Glutamatergic neuron (in vitro differentiated cells): ENCODE measurements at places on chromosomes 1 and 21. TPM values are rescaled to one million over a fixed set of nuclear protein-coding genes. Genes with fewer than 3 reads are reported as not detected.
A peak's percentile ranks its signal among the peaks of the same experiment; 100 is the strongest.

DNA sequence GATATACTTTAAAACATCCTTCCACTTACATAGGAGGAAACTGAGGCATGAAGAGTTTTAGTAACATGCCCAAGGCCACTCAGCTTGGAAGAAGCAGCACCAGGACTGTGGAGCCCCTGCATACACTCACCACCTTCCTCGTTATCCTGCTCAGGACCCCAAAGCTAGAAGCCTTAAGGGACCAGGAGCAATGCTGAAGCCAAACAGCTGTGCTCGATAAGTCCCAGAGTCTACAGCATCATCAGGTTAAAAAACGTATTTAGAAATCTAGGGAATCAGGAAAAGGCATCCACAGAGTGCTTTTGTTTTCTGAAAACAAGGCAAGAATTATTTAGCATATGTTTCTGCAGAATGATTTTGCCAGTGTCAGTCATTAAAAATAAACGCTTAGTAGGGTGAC, 301.7 kb upstream of the ESRRG start:
- DNase-seq, result no peak

GRCh38 chr1:2031546-2032540, 12.7 kb downstream of the GABRD start:
- no peak for DNase-seq

DNA sequence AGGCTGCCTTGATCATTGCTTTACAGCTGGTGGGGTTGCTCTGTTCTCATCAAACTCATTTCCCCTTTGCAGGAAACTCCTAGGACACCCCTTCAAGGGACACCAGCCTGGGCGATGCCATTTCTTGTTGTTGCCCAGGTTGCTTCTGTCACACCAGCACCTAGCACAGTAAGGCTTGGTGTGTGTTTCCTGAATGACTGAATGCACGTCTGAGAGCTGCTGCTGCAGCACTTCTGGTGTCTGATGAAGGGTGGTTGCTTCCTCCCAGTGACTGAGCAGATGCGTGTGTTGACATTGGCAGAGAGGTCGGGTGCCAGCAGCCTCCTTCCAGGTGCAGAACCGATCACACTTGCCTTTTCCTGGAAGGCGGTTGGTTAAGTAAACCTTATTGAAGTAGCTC, 477.4 kb downstream of the CAMTA1 start:
- no peak for DNase-seq

DNA sequence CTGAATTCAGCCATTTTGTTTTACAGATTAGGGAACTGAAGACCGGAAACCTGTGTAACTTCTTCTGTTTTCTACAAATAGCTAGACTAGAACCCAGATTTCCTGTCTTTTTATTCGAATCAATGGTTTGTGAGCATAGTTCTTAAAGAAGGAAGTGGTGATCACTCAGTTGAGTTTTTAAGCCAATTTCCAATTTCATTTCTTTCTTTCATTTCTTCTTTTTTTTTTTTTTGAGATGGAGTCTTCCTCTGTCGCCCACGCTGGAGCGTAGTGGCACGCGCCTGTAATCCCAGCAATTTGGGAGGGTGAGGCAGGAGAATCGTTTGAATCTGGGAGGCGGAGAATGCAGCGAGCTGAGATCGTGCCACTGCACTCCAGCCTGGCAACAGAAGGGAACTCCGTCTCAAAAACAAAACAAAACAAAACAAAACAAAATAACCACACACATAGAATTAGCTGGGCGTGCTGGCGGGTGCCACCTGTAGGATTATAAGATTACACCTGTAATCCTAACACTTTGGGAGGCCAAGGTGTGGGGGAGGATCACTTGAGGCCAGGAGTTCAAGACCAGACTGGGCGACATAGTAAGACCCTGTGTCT, 3.0 kb upstream of the MDM4 start:
- DNase-seq, result no peak

- no peak for DNase-seq
Observed at GRCh38 chr21:24197923-24198322, 1409.4 kb downstream of the MRPL39 start.

GRCh38 chr1:37040773-37041172, 6.5 kb upstream of the GRIK3 start:
- DNase-seq, result no peak

GRCh38 chr1:20538760-20539551, 13.4 kb upstream of the FAM43B start:
- DNase-seq, result no peak

- DNase-seq, result peak; percentile 85
Observed at GRCh38 chr1:157490467-157491165, 61.7 kb downstream of the FCRL5 start.

DNA sequence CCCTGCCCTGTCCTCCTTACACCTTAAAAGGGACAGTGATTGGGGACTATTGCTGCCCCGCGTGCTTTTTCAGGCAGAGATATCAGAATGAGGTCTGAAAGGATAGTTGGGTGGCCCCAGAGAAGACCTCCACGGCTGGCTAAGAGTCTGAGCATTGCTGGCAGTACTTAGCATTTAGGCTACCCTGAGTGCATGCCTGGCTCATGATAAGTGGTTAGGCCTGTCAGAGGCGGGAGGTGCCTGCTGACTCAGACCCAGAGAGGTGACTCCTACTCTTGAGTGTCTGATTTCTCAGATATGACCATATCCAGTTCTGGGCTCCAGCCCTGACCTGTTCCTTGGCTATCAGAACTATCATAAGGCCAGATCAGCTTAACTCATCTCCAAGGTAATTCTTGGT, 213.7 kb downstream of the PBX1 start:
- DNase-seq, result no peak

DNA sequence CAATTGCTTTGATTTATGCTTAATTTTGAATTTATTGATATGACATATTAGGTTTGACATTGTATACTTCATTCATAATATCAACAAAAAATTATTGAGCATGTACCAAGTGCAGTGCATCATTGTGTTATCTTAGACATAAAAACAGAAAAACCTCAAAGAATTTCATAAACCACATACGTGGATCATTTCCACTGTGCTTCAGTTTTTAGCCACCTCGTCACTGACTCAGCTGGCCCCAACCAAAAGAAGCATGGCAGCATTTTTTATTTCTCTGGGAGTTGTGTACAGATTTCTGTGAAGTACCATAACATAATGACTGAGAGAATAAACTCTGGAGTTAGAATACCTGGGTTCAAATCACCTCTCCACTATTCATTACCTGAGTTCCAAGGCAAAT, 95.6 kb upstream of the C1orf87 start:
- no peak for DNase-seq

- no peak for DNase-seq
Observed at GRCh38 chr1:107692580-107693345, 272.2 kb downstream of the VAV3 start.

- DNase-seq, result no peak
Observed at GRCh38 chr1:172821609-172822274, 162.8 kb downstream of the FASLG start.

DNA sequence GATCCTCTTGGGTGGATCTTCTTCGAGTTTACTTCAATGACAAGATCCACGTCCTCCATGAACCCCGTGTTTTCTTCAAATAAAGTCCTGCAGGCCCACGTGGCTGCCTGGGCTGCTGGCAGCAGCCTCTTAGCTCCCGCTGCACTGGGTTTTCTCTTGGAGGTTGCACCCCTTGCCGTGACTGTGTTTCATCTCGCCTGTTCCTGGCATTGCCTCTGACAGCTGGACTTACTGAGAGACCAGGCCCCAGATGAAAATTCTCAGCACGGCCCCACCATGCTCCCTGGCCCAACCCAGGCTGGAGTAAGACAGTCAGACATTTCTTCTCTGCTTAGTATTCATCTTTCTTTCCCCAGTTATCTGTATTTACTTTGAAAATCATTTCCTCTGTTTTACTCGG, 274.8 kb upstream of the RUNX1 start:
- no peak for DNase-seq

DNA sequence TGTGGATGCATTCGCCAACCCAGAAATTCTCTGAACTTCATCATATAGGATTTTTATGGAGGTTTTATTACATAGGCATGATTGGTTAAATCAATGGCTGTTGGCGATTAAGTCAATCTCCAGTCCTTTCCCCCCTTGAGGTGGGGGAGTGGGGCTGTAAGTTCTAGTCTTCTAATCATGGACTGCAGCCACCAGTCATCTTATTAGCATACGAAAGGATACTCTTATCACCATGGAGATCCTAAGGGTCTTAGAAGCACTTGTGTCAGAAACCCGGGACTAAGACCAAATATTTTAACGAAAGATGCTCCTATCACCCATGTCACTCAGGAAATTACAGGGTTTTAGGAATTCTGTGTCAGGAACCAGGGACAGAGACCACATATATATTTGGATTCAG, 36.3 kb downstream of the SDCCAG8 start:
- no peak for DNase-seq

DNA sequence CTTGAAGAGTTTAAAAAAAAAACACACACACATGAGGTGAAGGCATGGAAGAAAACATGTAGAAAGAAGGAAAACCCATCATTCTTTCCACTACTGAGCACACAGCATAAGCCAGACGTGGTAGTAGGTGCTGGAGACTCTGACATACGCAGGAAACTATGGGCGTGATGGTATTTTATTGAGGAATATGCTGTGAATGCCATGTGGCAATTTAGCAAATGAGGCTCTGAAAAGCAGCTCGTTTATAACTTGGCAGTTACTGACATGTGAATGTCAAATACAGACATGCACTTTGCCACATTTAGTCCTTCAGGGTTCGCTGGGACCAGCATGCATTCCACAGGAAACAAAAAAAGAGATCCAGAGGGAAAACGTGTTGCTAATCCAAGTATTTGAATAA, 74.3 kb upstream of the IFNAR2 start:
- no peak for DNase-seq

KCNJ15 gene
- not detected for total RNA-seq

SLC35A3 gene
- total RNA-seq, result 7.7 TPM

HES3 gene
- 0.66 TPM for total RNA-seq

S100A7A gene
- not detected for total RNA-seq

DMAP1 gene
- 62.6 TPM for total RNA-seq

GNPAT gene
- 53.9 TPM for total RNA-seq
